ENCODE measurements at places on chromosomes 4 and X.

DNA sequence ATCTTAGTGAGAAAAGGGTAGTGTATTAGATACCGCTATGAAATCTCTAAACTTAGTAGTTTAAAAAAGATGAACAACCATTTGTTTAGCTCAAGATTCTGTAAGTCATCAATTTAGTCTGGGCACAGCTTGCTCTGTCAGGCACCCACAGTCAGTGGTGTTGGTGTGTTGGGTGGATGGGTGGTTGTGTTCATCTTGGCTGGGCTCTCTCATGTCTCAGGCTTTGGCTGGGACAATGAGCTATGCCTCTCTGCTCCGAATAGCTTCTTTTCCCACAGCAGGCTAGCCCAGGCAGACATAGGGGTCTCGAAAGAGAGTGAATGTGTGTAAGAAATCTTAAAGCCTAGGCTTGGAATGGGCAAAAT is 127.0 kb upstream of the GATB start:
- DNase-seq = no peak

GRCh38 chrX:128650326-128650725 is 598.1 kb upstream of the ACTRT1 start:
- no peak for DNase-seq

- no peak for DNase-seq
Measured at GRCh38 chr4:182213004-182213403, 30.2 kb upstream of the TENM3 start.

DNA sequence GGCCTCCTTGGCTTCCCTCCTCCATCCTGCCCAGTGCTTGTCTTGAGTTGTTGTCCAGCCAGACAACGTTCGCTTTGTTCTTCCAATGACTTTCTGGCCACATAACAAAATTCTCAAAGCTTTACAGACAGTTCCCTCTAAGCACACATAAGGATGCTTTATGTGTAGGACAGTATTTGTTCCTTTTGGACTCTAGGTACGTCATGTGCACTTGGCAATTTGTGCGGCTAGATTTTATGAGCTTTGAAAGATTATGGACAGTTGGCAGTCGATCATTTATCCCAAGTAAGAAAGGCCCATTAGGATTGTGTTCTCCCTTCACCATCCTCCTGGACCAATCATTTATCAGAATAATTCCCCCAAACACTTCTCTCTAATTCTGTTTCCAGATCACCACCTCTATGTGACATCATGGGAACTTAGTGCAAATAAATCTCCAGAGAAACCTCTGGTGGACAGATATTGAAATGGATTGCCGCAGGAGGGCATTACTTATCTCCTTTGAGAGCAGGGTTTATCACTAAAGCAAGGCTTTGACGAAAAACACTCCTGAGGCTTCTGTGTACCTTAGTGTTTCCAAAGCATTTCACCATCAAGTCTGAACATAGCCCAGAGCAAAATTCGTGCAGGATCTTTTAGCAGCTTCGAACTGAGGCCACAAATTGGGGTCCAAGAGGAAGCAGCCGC is 77.4 kb upstream of the BMPR1B start:
- no peak for DNase-seq

DNA sequence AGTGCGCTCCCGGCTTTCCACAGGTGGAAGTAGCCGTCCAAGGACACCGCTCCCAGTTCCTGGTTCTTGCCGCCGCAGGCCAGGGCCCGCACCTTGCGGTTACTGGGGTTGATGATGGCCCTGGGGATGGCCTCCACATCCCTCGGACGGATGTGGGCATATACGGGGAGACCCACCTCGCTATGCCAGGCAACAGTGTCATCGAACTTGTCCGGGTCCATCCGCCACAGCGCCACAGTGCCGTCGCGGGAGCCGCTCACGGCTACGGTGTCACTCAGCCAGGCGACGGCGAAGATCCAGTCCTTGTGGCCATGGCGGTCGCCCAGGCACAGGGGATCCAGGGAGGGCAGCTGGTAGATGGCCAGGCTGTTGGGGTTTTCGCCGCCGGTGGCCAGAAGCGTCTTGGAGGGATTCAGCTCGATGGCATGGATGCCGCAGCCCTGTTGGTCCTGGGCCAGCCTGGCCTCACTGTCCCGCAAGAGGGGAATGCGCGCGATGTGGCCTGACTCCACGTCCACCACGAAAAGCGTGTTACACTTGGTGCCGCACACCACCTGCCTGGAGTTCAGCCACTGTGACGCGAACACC is 795 bp downstream of the DCAF12L1 start:
- DNase-seq = no peak

Data from AG09319 (cell line).